ENCODE measurements at places on chromosomes 4 and X.

- no peak for DNase-seq
Observed at GRCh38 chrX:16114611-16115010, 8.8 kb upstream of the GRPR start.

- no peak for DNase-seq
Observed at GRCh38 chr4:40686081-40686913, 56.6 kb upstream of the RBM47 start.

GRCh38 chrX:153725039-153725831 is 579 bp downstream of the ABCD1 start:
- DNase-seq, result peak; percentile 50

DNA sequence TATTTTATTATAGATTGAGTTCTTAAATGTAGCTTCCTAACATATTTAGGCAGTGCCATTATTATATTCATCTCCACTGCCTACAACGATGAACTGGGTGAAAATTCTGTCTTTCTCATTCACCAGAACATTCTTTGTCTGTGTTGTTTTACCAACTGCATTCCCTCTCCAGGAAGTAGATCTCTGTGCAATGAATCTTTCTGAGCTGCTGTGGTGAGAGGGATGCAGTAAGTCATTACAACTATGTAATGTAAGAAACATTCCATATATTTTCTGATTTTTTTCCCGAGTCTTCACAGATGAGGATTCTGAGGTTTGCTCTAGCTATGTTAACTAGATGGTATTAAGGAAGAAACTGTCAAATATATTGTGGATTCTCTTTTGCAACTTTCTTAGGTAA is 811.9 kb upstream of the PCDH7 start:
- no peak for DNase-seq

GRCh38 chrX:135213200-135213844 is 38.5 kb upstream of the ETDA start:
- DNase-seq, result no peak

DNA sequence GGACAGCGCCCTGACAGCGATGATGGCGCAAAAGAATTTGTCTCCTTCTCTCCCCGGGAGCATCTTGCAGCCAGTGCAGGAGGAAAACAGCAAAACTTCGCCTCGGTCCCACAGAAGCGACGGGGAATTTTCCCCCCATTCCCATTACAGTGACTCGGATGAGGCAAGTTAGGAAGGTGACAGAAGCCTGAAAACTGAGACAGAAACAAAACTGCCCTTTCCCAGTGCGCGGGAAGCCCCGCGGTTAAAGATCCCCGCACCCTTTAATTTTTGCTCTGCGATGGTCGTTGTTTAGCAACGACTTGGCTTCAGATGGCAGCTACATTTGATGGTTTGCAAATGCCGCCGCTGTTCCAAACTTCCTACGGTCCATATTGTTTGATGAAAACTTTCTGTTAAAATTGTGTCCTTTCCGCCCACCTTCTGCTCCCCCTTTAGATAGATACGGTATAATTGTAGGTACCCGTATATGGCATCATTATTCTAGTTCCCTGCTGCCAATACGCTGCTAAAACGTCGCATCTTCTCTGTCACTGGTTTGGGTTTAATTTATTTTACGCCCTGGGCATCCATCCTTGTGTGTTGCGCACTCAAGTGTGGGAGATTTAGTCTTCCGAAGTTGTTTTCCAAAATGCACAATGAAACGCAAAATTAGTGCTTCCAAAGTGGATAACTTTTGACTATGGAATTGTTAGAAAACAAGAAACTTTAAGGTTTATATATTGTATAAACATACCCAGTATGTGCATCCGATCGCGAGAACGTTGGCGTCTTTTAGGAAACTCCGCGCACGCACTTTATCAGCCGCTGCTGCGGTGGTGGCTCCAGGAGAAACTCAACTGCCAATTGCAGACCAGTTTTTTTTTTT is 1.5 kb downstream of the ATOH1 start:
- DNase-seq, result no peak

DNA sequence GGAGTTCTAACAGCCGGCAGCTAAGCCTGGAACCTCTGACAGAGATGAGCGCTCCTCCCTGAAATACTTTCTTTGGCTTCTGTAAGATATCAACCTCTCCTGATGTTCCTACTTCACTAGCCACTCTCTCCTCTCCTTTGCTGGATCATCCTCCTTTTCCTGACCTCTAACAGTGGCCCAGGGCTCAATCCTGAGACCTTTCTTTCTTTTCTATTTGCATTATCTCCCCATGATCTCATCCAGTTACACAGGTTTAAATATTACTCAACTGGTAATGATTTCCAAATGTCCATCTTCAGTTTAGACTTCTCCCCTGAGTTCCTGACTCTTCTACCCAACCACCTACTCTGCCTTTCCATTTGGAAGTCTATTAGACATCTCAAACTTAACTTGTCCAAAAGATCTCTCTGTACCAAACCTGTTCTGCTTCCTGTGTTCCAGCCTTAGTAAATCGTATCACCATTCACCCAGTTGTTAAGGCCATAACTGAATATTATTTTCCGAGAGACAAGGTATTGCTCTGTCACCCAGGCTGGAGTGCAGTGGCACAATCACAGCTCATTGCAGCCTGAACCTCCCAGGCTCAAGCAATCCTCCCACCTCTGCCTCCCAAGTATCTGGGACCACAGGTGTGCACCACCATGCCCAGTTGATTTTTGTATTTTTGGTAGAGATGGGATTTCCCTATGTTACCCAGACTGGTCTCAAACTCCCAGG is 41.1 kb downstream of the RFC1 start:
- DNase-seq, result no peak

DNA sequence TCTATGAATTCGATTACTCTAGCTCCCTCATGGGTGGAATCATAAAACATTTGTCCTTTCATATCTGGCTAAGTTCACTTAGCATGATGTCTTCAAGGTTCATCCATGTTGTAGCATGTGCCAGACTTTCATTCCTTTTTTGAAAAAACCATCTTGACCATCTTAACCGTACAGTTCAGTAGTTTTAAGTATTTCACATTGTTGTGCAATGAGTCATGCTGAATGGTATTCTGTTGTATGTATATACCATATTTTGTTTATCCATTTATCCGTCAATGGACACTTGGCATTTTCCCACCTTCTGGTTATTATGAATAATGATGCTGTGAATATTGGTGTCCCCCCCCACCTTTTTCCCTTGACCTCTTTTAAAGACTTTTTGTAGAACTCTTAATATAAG is 72.4 kb upstream of the TLR2 start:
- DNase-seq, result no peak

DNA sequence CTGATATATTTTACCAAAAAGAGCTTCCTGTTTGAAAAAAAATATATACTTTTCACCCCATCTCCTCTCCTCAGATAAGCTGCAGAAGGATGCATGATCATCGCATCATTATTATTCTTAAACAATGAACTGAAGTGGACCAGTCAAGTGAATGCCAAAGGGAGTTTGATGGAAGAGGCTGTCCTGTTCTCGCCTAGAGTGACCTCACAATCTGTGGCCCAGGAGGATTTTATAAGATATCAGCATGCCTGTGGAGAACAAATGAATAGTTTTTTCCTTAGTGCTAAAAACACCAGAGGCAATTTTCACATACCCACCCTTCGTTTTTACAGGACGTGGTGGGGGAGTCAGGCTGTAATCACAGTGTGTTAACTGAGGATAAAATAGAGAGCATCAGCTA is 112.7 kb downstream of the USP46 start:
- DNase-seq, result no peak

GRCh38 chr4:2886622-2887021 is 43.0 kb downstream of the ADD1 start:
- peak; percentile 56 for DNase-seq

DNA sequence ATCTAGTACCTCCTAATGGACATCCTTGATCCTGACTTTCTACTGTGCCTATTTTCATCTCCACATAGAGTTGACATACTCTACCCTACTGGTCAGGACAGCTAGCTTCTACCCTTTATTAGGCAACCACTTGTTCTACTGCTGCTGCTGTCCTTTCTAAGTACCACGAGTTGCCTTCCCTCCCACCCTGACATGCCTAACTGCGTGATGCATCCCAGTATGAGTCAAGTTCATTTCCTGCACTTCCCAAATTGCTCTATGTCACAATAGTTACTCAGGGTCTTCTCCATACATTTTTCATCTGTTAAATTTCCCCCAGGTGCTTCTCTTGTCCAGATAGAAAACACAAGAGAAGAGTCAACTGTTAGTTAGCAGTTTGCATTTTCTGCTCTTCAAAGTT is 133.4 kb downstream of the TBC1D19 start:
- no peak for DNase-seq

All from ELF-1 (cell line).